Smooth muscle cell of the brain vasculature (primary cell): ENCODE measurements at places on chromosomes 12 and 14.

DNA sequence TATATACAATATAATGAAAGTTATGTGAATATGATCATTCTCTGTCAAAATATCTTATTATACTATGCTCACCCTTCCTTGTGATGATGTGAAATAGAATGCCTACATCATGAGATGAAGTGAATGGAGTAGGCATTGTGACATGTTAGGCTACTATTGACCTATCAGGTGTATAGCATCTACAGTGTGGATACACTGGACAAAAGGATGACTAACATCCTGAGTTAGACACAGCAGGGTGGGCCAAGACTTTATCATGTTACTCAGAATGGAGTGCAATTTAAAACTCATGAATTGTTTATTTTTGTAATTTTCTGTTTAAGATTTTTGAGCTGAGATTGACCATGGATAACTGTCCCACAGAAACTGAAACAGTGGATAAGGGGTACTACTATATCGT, 53.4 kb upstream of the NAV3 start:
- DNase-seq, result no peak

- DNase-seq, result no peak
Measured at GRCh38 chr14:32331206-32331605, 2.1 kb downstream of the AKAP6 start.

DNA sequence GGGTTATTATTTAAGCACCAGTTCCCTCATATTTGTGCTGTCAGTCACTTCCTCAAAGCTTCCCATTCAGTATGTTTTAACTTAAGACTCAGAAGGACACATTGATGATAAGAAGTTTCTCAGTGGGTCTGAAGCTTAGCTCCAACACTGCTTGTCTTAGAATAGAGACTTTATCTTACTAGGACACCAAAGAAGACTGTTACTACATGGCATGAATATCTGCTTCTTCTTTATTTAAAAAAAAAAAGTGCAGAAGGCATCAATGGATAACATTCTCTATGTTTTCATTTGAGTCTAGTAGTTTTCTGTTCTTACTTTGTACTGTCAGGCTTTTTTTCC, 404.2 kb downstream of the DAD1 start:
- DNase-seq, result no peak

- no peak for DNase-seq
Measured at GRCh38 chr12:2856051-2856450, 788 bp downstream of the TEX52 start.

GRCh38 chr12:124658806-124659402, 91.5 kb upstream of the NCOR2 start:
- DNase-seq, result no peak

DNA sequence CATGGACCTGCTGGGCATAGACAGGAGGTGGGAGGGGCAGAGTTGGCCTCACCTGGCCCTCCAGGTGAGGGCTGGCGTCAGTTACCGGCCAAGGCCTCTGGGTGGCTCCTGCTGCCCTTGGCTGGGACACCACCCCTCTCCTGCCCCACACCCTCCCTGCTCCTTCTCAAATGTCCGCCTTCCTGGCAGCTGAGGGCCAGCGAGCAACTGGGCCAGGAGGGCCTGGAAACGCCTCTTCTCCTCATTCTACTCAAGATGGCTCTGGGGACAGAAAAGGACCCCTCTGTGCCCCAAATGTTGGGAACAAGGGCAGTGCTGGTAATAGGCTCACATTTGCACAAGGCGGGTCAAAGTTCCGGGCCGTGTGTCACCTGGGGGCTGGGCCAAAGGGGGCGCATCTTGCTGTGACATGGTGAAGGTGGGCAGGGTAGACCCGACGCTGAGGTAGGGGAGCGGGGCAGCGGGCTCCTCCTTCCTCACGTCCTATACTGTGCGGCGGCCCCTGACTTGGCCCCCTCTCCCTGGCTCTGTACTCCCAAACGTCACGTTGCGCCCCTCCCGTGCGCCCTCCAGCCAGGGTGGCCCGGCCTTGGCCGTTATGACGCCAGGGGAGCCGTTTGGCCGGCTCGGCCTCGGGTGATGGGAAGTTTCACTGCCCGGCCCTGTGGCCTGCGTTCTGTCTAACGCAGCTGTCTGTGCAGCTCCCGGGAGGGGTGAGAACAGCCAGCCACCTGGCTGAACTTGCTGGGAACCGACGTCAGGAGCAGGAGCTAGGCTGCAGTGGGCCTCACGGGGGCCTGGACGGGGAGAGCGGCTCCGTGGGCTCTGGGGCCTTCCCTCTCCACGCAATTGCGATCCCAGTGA, 18.0 kb upstream of the DLK1 start:
- no peak for DNase-seq
